Cerebellum (tissue), 4 donors: ENCODE measurements at places on chromosomes 4 and X.

DNA sequence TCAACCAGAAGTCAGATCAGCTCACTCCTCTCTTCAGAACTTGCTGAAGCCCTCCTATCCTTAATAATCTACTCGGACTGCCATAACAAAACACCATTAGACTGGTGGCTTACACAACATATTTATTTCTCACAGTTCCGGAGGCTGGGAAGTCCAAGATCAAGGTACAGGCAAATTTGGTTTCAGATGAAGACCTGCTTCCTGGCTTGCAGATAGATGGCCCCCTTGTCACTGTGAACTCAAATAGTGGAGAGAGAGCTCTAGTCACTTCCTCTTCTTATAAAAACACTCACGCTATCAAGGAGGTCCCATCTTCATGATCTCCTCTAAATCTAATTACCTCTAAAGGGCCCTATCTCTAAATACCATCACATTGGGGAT is 125.1 kb downstream of the CAMK2D start:
- DNase-seq, result no peak

GRCh38 chr4:128288689-128289106 is 1.1 kb upstream of the PGRMC2 start:
- no peak for DNase-seq

DNA sequence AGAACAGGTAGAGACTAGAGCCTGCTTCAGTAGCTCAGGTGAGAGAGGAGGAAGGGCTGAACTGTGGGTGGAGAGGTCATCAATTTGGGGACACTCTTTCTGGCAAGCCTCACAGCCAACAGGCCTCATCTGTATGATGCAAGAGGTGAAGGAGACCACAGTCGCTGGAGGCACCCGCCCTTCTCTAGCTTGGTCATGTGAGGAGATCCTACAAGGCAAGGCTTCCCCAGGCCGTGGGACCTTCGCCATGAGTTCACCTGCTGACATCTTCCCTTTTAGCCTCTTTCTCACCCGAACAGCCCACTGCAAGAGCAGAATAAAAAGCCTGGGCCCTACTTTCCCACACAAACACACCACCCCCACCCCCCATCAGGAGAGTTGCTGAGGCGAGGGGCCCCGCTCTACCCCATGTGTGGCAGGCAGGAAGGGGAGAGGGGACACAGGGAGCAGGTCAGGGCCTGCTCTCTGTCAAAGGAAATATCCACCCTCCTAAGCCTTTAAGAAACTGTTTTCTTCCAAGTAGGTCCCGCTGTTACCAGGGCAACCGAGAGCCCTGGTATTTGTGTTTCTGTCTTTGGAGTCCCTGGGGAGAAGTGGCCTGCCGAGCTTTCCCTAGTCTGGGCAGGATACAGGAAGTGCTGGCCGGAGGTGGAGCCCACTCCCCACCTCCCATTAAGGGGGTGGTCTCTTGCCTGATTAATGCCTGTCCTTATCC is 8.1 kb downstream of the RTL5 start:
- no peak for DNase-seq

DNA sequence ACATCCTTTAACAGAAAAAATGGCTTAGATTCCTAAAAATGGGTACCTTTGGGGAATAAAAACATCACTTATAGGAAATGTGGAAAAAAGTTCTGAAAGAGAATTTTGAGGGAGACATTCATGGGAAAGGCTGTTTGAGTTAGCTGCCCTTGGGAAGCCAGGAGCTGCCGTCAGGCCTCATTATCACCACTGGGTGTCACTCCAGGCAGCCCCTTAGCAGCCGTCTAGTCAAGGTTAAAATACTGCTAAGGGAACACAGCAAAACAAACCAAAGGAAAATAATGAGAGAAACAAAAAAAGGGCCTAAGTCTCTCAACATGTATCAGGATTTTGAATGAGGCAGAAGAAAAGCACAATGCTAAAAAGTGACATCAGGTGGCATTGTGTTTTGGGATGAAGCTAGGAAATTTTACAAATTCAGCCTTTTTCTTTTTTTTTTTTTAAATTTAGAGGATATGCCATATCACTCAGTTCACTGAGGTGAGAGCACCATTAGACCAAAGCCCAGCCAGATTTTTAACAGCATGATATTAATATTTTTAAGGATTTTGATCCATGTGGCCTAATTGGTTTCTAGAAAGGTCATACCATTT is 235.3 kb downstream of the GPAT3 start:
- peak; percentile 2 for DNase-seq

- no peak for DNase-seq
Measured at GRCh38 chr4:182923366-182923765, 6.2 kb upstream of the DCTD start.

GRCh38 chrX:103831803-103832544 is at the start of gene RAB9B:
Gene RAB9B, minus strand, starts transcription at chrX:103832257. Its CDS starts 6,473 bp downstream, at chrX:103825784.
- DNase-seq, result peak; percentile 64
